Activated CD4-positive, alpha-beta T cell treated with anti-CD3 and anti-CD28 coated beads for 4 hours (primary cell): ENCODE measurements at places on chromosomes 2 and 18.

DNA sequence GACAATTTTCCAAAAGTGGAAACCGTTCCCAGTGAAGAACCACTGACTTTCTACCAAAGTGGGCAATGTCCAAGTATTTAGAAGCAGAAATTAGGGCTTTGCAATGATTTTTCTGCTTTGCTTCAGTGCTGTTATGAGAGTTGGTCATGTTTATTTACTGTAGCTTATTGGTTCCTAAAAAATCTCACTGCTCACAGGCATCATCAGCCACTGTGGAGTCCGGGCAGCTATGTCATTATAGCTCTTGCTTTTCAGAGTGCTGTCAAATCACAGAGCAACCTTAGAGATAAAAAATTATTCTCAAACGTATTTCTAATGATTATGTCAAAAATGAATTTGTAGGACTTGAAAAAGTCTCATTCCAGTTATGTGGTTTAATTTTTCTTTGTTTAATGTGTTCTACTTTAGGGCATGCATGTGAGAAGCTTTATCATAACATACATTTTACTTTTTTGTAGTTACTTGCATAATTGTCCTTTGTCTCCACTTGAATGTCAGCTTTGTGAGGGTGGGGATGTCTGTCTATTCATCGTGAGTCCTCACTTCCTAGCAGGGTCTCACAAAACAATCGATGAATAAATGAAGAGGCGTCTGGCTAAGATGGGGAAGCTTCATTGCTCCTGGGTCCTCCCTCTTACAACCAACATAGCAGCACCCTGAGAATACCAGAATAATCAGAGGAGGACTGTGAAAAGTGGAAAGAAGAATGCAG is 117.6 kb downstream of the TPGS2 start:
- no peak for DNase-seq

DNA sequence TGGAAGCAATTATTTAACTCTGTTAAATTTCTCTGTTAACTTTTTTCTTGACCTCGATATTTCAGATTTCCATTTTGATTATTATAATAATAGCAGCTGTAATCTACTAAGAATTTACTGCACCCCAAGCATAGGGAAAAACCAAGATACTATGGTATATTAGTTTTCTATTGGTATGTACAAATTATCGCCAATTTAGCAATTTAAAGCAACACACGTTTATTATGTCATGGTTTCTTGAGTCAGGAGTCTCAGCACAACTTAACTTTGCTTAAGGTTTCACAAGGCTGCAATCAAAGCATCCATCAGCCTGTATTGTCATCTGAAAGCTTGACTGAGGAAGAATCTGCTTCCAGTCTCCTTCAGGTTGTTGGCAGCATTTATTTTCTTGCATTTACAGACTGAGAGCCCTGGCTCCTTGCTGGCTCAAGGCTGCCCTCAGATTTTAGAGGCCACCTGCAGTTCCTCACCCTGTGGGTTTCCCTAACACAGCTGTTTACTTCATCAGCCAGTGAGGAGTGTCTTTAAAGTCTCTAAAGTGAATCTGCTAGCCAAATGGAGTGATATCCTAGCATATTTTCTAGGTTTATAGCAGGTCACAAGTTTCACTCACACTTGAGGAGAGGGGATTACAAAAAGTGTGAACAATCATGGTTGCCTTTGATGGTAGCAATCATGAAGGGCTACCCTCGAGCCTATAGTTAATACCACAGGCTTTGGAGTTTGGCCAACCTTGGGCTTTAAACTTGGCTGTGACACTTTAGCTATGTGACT is 4.4 kb upstream of the VPS54 start:
- DNase-seq, result no peak

GRCh38 chr2:68775272-68775842 is 40.7 kb downstream of the ARHGAP25 start:
- no peak for DNase-seq

GRCh38 chr2:46589356-46589755 is 110.0 kb downstream of the TMEM247 start:
- DNase-seq, result no peak

DNA sequence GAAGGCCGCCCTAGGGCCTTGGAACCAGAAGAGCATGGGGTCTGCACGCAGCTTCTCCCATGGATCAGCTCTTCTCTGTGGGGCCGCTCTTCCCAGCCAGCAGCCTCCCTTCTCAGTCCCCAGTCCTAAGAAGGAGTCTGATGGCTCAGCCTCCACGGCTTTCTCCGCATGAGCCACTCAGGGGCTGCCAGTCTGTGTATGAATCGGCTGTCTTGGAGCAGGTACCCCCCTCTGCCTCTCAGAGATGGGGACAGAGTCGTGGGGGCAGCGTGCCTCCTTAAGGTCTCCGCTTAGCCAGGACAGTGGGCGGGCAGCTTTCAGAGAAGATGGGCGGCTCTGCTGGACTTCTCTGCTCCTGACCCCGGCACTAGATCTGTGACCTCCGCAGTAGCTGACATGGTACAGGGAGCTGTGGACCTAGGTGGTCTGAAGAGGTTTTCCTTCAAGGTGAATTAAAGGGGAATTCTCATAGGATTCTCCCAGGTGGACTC is 21.6 kb downstream of the INPP5D start:
- no peak for DNase-seq

DNA sequence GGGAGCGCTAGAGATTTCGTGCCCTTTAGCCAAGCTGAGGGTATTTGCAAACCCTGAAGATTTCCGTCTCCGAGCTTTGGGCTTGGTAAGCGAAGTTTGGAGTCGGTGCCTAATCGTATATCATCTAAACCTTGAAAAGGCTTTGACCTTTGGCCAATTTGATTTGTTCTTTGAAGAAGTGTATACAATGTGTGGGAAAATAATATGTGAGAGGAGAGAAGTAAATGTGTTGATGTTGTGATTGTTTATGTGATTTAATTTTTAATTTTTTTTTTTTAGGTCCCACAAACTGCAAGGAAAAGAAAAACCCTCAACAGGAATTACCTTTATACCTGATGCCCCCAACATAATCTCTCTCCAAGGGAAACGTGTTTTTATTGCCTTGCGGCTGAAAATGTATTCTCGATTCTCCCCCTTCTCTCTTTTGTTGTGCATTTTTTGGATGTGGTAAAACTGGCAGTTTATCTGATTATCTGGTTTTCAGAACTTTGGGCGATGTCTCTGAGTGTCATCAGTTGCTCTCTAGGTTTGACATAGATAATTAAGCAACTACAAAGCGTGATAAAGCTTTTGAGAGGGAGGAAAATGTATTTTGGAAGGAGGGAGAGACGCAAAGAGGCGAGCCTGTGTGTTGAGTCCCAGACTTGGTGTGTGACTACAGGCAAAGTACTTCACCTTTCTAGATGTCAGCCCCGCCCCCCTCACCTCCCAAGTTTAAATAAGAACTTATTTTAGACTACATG is 912 bp upstream of the FBXO11 start:
- peak; percentile 50 for DNase-seq

GRCh38 chr2:191014653-191015020 is 666 bp upstream of the STAT1 start:
- no peak for DNase-seq

DNA sequence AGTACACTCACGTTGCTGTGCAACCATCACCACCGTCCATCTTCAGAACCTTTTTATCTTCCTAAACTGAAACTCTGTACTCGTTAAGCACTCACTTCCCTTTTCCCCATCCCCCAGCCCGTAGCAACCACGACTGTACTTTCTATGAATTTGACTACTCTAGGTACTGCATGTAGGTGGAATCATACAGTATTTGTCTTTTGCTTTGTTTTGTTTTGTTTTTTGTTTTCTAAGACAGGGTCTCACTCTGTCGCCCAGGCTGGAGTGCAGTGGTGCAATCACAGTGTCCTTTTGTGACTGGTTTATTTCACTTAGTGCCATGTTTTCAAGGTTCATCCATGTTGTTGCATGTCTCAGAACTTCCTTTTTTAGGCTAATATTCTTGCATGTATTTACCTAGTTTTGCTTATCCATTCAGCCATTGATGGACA is 7.0 kb upstream of the TYMS start:
- no peak for DNase-seq

GRCh38 chr18:25805323-25805722 is 285.1 kb downstream of the SS18 start:
- DNase-seq, result no peak

- DNase-seq, result no peak
Observed at GRCh38 chr18:79917169-79917852, 34.1 kb downstream of the SLC66A2 start.
